ENCODE measurements at places on chromosomes 5 and 9.
A peak's percentile ranks its signal among the peaks of the same experiment; 100 is the strongest.

DNA sequence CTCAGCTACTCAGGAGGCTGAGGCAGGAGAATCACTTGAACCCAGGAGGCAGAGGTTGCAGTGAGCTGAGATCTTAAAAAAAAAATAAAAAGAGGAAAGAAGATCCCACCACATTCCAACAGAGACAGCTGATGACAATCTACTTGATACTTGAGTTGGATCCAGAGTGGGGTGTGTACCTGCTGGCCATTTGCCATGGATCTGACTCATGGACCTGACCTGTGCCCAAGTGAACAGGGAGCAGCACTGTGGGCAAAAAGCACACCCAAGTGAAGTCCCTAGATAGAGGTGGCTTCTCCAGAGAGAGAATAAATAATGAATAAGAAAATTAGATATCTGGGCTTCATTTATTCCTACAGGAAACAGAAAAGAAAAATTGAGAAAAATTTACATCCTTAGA lies 81.2 kb upstream of the MIER3 start:
- no peak for DNase-seq

DNA sequence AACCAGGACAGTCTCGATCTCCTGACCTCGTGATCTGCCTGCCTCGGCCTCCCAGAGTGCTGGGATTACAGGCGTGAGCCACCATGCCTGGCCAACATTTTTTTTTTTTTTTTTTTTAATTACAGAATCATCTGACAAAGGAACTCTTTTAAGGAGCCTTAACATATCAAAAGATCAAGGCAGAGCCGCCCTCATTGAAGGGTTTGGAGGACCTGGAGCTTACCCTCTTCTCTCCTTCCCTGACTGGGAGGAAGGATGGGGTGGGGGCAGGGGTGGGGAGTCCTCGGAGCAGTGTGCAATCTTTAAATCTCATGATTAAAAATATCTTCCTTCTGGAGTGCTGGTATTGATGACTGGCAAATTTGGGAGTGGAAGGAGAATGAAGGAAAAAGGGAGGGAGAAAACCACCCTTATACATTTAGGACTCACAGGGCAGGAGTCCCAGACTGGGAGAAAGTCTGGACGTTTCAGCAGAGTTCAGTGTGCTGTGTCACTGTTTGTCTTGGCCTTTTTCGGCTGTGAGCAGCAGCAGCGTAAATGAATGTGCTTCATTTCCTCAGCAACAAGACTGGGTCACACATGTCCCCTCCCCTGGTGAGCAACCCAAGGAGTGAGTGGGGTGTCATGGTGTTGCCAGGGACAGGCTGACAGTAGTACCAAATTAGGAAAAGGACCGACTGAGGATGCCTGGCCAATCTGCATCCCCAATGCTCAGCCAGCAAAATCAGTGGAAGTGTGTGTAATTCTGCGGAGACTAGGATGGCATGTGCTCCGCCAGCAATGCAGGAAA lies 115.3 kb upstream of the BNC2 start:
- DNase-seq = peak; percentile 74

GRCh38 chr9:73684601-73685000 lies 532.9 kb downstream of the ANXA1 start:
- DNase-seq = no peak

GRCh38 chr9:109894921-109895758 lies 115.1 kb downstream of the PALM2AKAP2 start:
- peak; percentile 66 for DNase-seq

DNA sequence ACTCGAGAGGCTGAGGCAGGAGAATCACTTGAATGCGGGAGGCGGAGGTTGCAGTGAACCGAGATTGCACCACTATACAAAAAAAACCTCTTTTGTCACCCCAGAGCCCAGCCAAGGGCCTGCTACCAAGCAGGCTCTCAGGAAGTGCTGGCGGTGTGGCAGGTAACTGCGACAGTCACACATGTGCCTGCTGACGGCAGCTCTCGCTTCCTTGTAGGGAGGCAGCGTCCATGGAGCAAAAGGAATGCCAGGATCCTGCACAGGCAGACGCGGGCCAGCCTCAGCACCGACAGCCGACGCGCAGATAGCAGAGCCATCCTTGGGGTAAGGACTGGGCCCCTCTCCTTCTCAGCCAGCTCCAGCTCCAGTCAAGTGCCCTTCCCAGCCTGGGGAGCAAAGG lies 3.9 kb downstream of the LRRC8A start:
- DNase-seq = no peak

- DNase-seq = peak; percentile 48
Measured at GRCh38 chr5:150538007-150538917, 30.3 kb downstream of the NDST1 start.

DNA sequence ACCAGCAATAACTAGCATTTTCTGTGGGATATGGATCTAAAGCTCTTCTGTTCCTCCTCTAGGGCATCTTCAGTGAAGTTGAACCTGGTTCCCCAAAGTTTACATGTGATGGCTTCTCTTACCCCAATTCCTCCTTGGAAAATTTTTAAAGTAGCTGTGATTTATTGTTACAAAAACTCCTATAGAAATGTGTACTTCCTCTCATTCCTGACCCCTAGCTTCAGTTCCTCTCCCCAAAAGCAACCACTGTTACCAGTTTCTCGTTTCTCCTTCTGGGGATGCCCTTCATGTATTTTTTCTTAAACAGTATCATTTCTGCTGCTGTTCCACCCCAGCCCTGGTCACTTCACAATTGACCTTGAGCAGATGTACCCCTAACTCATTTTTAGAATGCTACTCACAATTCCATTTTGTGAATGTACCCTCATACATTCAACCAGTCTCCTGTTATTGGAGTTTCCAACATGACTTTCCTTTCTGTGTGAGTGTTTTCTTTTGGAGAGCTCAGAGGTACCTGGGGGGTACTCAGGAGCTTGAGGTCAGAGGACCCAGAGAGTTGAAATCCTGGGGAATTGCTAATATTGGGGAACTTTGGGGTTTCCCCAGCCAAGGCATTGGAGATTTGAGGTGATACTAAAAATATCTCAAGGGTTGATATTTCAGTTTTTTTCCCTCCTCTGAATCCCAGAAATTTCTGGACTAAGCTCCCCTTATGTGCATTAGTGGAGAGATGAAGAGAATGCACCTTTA lies 18.6 kb upstream of the GLRX start:
- no peak for DNase-seq

- DNase-seq = peak; percentile 79
Measured at GRCh38 chr9:18442629-18443491, 31.1 kb upstream of the ADAMTSL1 start.

DNA sequence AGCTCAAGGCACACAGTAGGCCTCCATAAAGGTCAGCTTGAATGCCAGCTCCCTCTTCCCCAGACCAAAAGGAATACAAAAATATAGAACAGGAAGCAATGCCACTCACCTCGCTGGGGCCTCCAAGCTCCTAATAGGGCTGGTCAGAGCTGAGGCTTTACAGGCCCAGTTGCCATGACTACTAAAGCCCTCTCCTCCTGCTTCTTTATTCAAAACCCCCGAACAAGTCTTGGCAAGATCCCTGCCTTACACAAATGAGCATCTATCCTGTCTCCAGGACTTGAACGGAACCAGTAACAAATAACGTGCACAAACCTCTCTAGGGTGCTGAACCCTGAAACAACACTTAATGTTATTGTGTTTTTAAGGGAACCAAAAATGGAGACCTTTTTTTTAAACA lies 136.3 kb downstream of the SIL1 start:
- DNase-seq = peak; percentile 19

DNA sequence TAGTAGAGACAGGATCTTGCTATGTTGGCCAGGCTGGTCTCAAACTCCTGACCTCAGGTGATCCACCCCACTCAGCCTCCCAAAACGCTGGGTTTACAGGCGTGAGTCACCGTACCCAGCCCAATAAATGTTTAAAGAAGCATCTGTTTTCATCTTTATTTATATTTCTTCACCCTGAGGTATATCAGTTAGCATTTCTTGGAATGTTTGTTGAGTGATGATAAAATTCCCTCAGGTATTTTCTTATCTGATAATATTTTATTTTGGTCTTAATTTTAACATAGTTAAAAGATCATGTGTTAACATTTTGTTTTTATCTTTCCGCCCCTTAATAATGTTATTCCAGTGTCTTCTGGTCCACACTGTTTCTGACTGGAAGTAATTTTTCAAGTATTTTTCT lies 839.6 kb upstream of the CDH10 start:
- DNase-seq = no peak

- no peak for DNase-seq
Measured at GRCh38 chr5:110865400-110866094, 126.7 kb downstream of the SLC25A46 start.
